ENCODE measurements at places on chromosomes 5 and 9.

- no peak for DNase-seq
Measured at GRCh38 chr9:18955626-18956025, 77.4 kb downstream of the SAXO1 start.

DNA sequence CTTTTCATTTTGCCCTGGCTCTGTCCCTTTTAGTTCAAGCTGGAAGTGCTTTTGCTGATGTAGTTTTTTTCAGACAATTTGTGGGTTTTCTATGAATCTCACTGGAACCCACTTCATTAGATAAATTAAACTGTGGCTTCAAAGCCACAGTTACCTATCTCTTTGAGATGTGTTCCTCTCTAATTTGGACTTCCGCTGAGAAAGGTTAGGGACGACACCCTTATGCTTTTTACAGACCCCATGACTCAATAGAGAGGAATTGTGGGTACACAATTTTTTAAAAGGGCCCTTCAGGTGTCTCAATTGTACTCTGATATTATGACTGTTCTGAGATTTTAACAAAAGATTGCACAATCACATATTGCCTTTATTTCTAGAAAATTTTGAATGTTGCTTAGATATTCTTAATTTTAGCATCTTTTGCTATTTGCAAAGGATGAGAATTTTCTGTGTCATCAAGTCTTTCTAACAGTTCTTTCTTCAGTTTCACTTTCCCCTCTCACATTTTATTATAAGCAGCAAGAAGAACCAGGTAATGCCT is 110.6 kb downstream of the GADD45G start:
- no peak for DNase-seq

DNA sequence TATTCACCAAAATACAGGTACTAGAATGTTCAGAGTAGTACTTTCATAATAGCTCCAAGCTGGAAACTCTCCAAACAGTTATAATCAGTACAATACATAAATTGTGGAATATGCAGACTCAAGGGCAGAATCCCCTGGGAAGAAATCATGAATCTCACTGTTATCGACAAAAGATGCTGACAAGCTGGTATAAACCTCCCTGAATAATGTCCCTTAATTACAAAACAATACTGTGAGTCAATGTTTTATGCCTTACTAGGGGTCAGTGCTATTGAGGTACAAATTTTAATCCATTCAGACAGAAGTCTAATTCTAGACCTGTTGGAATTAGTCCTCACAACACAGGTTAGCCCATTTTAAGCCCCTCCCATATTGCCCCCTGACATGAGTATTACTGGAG is 532.3 kb downstream of the DTWD2 start:
- no peak for DNase-seq

GRCh38 chr9:133327834-133328484 is 8.0 kb downstream of the SURF6 start:
- DNase-seq: no peak

- no peak for DNase-seq
Measured at GRCh38 chr9:3032898-3033297, 189.0 kb upstream of the PUM3 start.

DNA sequence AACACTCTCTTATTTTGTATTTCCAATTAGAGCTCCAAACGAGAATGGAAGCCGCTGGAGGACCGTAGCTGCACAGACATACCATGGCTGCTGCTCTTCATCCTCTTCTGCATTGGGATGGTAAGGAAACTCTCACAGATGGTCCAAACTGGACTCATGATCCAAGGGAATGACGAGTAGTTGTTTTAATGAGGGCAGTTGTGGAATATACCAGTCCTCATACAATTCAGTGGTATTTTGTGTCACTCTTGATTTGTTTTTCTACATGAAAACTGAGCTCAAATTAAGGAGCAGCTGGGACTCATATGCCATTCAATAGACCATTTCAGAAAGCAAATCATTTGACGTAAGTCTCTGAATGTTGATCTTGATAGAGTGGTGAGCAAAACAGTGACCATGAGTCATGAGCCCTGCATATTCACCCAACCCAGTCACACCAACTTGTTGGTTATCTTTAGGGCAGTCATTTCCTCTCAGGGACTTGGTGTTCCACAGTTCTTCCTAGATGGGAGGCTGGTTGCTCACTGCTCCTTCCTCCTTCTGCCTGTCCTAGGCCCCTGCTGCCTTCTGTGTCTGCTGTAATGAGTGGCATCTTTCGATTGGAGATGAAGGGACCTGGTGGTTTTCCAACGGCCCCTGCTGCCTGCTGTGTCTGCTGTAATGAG is 54.9 kb downstream of the SLC44A1 start:
- DNase-seq: no peak

- DNase-seq: no peak
Measured at GRCh38 chr9:99732715-99733114, 89.0 kb upstream of the NR4A3 start.

GRCh38 chr5:152547202-152547601 is 142.1 kb upstream of the NMUR2 start:
- DNase-seq: no peak

GRCh38 chr5:78974601-78975000 is 10.5 kb downstream of the ARSB start:
- DNase-seq: no peak

All from activated CD4-positive, CD25-positive, alpha-beta regulatory T cell (primary cell).